CD4-positive, alpha-beta T cell treated with Interleukin-1 beta for 1 hour (primary cell): ENCODE measurements at places on chromosomes 3 and 15.
A peak's percentile ranks its signal among the peaks of the same experiment; 100 is the strongest.

- no peak for DNase-seq
Observed at GRCh38 chr15:70314018-70314354, 216.3 kb upstream of the TLE3 start.

- no peak for DNase-seq
Observed at GRCh38 chr3:3605226-3605625, 194.0 kb upstream of the LRRN1 start.

DNA sequence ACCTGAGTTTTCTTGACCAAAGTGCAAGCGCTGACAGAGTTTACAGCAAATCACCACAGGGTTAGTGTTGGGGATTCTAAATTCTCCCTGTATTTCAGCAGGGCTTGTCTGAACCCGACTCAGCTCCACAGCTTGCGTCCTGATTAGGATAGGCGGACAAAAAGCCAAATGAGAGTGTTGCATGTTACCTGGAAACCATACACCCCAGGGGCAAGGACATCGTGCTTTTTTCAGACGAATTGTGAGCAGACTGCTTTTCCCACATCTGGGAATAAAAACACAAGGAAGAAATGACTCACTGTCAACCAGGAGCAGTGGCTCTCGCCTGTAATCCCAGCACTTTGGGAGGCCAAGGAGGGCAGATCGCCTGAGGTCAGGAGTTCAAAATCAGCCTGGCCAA lies 3.0 kb downstream of the DZIP1L start:
- DNase-seq, result no peak

- no peak for DNase-seq
Observed at GRCh38 chr3:129552287-129553050, 9.5 kb downstream of the H1-8 start.

DNA sequence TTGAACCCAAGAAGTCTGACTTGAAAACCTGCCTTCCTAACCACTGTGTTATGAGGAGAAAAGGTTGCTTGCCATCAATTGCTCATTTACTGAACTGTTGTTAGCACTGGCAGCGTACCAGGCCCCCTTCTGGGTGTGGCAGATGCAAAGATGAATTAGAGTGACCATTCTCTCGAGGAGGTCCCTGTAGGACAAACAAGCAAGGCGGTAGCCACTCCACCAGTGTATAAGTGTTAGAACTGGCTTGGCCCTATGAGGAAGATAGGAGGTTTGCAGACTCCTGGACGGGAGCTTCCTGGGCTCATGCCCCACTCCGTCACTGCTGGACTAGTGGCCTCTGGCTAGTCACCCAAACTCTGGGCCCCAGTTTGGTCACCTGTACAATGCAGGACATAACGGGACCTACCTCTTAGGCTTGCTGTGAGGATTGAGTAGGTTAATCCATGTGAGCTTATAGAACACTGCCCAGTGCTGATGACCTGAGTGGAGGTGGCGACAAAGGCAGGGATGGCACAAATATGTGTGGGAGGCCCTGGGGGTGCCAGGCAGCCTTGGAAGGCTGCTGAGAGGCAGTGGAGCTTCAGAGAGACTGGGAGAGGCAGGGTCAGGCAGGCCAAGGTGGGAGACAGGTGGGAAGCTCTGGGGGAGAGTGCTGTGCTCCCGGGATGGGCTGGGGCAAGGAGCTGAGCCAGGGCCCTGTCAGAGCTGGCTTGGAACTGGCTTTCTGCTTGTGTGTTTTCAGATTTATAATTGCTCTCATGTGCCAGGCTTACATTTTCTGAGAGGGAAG lies 145.9 kb downstream of the DNAJB8 start:
- DNase-seq, result no peak

GRCh38 chr15:29668120-29668602 lies 154.1 kb downstream of the TJP1 start:
- no peak for DNase-seq

DNA sequence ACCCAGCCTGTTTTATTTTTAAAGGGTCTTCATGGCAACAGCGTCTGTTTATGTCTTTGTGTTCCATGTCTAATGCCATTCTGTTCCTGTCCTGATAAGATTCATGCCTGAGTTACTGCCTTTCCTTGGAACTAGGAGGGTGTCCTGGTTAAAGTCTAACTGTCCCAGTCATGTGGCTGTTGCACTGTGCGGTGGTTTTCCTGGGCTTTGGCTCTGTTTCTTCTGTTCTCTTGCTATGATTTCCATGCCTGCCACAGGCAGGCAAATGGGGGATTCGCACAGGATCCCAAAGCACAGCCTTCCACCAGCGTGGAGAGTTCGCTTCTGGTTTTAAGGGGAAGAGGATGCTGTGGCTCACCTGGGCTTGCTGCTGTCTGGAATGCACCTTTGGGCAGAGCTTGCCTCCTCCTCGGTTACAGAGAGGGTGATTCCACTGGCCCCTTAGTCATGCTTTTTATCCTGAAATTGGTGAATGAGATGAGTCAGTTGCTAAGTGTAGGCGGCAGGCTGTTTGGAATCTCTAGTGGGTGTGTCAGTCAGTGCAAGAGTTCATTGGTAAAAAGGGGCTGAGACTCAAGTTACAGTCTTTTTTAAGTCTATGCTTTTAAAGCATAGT lies 86.8 kb downstream of the CCK start:
- DNase-seq, result no peak

DNA sequence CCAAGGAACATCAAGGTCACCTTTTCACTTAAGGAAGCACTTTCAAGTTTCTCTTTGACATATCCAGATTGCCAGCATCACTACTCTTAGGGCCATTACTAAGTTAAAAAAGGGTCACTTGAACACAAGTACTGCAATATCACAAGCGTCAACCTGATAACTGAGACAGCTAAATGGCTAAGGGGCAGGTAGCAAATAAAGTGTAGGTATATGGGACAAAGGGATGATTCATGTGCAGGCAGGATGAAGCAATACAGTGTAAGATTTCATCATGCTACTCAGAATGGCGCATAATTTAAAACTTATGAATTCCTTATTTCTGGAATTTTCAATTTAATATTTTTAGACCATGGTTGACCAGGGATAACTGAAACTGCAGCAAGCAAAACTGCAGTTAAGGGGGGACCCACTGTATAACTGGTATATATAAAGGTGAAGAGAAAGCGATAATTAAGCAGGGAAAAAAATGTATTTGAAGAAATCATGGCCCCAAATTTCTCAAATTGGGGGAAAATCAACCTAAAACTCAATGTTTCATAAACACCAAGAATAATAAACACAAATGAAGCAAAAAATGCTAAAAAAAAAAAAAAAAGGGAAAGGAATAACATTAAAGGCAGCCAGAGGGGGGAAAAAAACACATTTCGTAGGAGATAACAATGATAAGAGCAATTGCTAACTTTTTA lies 13.1 kb downstream of the CCR1 start:
- DNase-seq, result no peak

DNA sequence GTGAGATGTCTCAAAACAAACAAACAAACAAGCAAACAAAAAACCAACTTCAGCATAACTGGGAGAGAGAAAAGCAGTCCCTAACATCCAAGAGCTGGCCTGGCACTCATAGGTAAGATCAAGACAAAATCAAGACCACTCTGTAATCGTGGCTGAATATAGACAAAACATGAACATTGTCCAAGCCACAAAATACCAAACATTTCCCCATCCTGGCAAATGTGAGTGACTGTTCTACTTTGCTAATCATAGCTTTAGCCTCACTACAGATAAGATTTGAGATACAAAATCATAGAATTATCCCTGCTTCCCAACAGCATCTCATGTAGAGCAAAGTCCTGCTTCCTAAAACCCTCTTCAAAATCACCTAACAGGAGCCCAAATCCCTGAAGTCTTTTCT lies 116.7 kb upstream of the PRTG start:
- no peak for DNase-seq

GRCh38 chr3:186032321-186032720 lies 76.6 kb downstream of the ETV5 start:
- no peak for DNase-seq

DNA sequence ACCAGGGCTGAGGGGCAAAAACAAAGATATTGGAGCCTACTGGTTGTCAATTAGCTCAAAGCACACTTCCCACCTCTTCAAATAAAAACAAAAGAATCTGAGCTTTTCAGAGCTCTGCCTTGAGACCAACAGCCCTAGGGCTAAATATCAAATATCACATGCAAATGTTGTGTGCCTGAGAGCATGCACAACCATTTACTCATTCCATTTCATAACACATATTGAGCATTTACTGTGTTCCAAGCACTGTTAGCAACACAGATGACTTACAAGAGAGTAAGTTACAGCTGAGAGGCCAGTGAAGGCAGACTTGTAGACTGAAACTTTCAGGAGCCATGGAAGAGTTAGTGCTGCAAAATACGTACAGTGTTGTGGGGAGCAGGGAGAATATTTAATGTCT lies 222.4 kb downstream of the CPNE4 start:
- DNase-seq, result no peak

- DNase-seq, result peak; percentile 77
Observed at GRCh38 chr3:121431726-121432517, 113.9 kb downstream of the POLQ start.

DNA sequence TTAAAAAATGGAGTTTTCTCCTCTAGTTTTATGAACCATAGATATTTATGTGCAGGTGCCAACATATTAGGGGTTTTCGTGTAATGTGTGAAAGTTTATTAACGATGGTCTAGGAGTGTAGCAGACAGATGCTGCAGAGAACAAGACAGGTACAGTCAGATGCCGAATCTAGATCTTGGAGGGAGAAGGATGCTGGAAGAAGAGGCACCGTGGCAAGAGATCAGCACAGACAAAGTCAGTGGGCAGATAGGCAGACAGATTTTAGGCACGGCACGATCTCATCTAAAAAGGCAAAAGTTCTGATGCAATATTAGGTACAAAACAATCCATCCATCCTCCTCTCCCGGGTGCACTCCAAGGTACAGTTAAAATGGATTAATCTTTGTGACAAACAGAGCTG lies 161.6 kb downstream of the TIGIT start:
- DNase-seq, result no peak

- no peak for DNase-seq
Observed at GRCh38 chr3:154121701-154122551, 736 bp downstream of the ARHGEF26 start.

GRCh38 chr3:89562373-89562772 lies 455.0 kb downstream of the EPHA3 start:
- no peak for DNase-seq

DNA sequence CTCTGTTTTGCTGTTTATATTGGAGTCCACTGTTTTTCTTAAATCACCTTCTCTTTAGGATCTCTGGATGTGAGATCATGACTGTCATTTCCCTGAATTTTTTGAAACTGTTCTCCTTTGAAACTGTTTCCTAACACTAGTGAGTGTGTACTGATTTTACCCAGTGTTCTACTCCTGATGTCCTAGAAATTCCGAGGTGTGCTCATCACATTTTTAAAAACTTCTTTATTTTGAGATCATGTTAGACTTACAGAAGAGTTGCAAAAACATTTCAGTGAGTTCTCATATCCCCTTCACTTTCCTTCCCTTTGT lies 292.6 kb downstream of the NFKBIZ start:
- no peak for DNase-seq

GRCh38 chr3:18419232-18419631 lies 5.9 kb downstream of the SATB1 start:
- no peak for DNase-seq

DNA sequence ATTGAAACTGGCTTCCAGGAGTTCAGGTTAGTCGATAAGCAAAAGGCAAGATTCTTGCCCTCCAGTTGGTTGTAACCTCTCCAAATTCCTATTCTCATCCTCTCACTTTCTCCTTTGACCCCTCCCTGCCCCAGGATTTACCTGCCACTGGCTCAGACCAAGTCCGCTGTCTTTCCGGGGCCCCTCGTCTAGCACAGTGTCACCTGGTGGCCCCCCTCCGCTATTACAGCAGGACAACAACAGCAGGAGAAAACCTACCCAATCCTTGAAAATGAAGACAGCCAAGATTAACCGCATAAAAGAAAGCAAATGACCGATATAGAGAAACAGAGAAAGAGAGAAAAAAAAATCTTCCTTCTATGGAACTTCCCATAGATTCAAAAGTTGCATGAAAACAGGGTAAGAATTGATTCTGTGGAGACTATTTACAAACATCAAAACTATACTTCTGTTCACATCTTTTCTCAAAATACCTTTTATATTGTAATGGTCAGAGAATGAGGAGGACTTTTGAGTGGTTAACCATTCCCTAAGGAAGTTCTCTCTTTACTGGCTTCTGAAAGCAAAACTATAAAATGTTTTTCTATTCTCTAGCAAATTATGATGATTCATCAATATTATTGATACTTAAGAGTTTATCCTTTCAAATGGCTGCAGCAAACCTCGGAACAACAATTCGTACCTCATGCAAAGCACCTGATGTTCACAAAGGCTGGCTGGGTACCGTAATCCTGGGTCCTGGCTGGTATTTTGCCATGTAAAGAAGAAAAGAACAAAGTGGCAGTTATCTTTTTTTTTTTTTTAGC lies 10.0 kb upstream of the ST8SIA2 start:
- DNase-seq, result no peak

DNA sequence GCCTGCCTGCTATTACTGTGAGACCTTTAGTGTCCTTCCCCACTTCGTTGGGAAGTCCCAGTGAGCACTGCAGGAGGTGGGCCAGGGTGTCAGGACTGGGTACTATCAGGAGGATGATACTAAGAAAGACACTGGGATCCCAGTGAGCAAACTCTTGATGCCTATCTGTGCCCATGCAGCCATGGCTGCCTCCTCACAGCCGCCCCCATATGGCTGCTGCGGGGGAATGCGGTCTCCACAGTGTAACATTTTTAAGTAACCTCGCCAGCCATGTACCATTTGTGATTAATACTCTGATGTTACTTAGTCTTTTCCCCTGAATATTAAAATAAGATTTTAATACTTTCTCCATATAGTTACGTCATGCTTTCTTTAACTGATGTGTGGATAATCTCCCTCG lies 312.2 kb downstream of the RYR3 start:
- no peak for DNase-seq

- no peak for DNase-seq
Observed at GRCh38 chr3:74003734-74004133, 379.0 kb upstream of the PDZRN3 start.

DNA sequence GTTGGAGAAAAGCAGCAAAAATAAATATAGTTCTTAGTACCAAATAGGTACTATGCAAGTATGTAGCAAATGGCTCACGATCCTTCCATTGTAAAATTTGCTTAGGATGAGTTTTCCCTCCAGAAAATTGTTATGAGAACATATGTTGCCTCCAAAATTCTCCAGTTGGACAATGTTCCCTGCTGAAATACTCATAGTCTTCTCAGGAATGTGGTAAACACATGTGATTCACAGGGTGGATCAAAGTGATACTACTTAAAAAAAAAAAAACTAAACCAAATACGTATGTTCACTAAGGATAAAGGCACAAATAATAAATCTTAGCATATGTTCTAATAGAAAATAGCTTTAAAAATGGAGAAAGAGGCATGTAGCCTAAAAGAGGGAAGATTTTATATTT lies 84.3 kb upstream of the ZNF385D start:
- DNase-seq, result no peak

GRCh38 chr3:10522646-10523303 lies 17.4 kb upstream of the ATP2B2 start:
- no peak for DNase-seq

- DNase-seq, result no peak
Observed at GRCh38 chr3:187798531-187799530, 53.6 kb upstream of the BCL6 start.

GRCh38 chr3:41363830-41364523 lies 164.7 kb downstream of the CTNNB1 start:
- no peak for DNase-seq
